ENCODE measurements at places on chromosomes 11 and 22.

GRCh38 chr22:32396746-32397145 is 15.3 kb downstream of the RTCB start:
- DNase-seq: no peak

GRCh38 chr11:73760135-73760678 is 667 bp downstream of the RAB6A start:
- peak; percentile 43 for DNase-seq

- peak; percentile 39 for DNase-seq
These were observed 14.8 kb upstream of the PICK1 start for GRCh38 chr22:38042488-38042790.

DNA sequence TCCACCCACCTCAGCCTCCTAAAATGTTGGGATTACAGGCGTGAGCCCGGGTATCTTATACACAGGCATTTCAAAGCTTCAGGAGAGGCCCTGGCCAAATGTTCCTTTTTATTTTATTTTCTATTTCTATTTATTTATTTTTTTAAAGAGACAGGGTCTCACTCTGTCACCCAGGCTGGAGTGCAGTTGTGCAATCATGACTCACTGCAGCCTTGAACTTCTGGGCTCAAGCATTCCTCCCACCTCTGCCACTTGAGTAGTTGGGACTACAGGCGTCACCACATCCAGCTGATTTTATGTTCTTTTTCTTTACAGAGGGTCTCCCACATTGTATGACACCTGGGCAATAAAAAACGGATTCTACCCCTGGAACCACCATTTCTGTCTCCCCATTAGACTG is 71.2 kb downstream of the FBXO7 start:
- peak; percentile 61 for DNase-seq

DNA sequence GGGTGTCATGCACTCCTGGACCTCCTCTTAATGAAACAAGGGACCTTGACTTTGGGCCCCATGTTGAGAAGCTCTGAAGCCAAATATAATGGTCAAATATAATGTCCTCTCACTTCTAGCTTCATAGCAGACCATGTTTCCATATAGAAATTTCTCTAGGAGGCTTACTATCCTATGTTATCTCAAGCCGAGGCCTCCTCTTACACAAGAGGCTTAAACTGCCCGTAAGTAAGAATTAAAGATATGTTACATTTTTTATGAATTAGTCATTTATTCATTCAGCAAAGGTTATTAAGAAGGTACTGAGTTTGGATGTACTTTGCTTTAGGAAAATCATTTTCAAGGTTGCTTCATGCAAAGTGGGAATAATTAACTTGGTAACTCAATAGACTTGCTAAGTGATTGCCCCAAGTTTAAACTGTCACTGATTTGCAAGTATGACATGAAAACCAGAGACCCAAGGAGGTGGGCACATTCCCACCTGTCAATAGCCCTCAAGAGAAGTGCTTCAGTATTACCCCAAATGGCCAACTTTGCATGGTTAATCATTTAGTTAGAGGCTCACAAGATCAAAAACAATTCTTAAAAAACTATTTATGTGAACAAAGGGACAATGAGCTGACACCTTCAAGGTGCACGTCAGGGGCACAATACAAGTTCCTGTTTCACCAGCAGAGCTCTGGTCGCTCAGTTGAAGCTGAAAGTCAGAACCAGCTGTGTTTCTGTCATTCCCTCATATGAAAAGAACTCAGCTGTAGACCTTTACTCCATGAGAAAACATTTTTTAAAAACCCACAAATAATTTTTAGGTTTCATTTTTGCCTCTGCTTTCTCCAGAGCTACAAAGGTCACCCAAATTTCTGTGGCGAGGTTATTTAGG is 20.9 kb downstream of the BDNF start:
- DNase-seq: no peak

DNA sequence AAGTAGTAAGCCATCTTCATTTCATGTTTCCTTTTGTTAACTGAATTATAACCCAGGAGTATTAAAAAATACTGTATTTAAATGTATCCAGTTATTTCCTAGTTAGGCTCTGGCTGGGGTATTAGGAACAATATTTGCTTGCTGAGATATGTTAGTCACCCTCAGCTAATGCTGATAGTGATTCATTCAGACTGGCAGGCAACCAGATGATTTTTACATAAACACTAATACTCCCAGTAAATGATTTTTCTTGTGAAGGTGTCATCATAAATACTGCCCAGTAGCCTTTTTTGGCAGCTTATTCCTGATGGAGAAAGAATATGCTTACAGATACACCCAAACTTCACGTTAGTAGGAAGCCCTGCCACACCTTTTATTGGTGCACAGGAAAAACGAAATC is 8.1 kb downstream of the YWHAH start:
- no peak for DNase-seq

DNA sequence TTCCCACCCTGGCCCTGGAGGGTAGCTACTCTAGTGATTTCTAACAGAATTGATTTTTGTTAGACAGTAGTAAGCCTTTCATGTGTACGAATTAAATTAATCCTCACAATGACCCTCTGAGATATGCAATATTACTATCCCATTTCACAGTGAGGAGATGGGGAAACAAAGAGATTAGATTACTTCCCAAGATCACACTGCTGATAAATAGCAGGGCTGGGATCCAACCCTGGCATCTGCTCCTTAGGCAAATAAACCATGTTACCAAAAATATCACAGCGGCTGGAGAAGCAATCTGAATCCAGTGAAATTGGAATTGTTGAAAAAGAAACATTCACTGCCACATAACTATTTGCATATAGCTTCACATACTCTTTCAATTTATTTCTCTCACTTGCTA is 12.8 kb upstream of the CAVIN3 start:
- no peak for DNase-seq

GRCh38 chr22:23119494-23120414 is 22.0 kb downstream of the RSPH14 start:
- DNase-seq: no peak

DNA sequence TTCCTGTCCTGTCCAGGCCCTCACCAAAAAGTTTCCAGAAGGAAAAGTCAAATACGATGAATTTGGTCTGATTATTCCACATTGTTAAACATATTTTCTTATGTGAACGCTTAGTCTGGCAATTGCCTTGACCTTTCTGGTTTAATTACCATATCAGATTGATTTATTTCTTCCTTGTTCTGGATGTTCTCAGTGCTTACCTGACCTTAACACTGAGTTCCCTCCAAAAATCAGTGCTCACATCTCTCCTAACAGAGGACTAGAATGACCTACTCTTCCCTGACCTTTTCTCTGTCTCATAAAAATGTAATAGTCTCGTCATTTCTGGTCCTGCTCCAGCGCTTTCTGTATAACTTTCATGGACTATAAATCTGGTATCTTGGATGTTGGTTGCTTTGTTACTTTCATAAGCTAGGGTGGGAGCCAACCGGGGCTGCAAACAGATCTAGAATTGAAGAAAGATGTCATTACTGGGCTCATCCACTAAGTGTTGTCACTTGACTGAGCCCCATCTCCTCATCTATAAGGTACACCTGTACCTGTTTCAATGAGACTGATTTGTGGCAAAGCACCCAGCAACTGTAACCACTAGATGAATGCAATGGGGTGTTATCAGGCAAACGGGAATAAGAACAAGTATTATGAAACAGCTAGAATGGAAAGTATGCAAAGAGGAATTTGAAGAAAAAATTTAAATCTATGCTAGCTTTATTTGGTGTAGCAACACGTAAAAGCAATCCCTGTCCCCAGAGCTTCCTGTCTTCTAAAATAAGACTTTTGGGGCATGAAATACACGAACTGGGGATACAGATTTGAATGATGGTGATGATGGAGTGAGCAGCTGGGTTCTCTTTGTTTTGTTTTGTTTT is 2.4 kb downstream of the FADS2 start:
- no peak for DNase-seq

DNA sequence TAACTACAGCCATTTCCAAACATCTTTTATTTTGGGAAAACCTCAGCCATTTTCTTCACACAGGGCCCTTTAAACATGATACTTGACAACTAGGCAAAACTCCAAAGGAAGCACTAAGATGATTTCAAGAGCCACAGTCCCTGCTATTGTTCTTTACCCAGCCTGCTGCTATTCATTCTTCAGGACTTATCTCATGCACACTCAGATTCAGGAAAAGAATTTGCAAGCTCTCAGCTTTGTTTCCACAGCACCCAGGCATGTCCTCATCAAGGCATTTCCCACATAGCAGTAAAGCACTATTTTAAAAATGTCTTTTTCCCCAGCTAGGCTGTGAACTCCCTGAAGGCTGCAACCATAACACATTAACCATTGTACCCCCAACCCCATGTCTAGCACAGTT is 609.3 kb upstream of the CCDC90B start:
- no peak for DNase-seq

DNA sequence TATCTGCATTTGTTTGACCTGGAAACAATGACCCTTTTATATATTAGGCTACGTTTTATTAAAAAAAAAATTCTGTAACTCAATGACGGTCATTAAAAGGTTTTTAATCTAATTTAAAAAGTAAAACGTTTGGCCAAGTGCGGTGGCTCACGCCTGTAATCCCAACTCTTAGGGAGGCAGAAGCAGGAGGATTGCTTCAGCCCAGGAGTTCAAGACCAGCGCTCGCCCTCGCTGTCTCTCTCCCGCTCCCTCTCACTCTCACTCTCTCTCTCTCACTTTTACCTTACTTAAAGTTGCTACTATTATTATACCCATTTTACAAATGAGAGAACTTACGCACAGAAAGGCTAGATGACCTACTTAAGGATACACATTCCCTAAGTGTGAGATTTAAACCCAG is 814 bp upstream of the NARS2 start:
- DNase-seq: no peak

All from NB4 (cell line).